NCI-H526 (cell line): ENCODE measurements at places on chromosomes 1 and 21.

GRCh38 chr1:223249854-223250631, 107.0 kb upstream of the TLR5 start:
- DNase-seq = no peak

- no peak for DNase-seq
Measured at GRCh38 chr1:22951796-22952195, 20.9 kb downstream of the LACTBL1 start.

- DNase-seq = no peak
Measured at GRCh38 chr1:184889902-184890301, 84.4 kb downstream of the NIBAN1 start.

DNA sequence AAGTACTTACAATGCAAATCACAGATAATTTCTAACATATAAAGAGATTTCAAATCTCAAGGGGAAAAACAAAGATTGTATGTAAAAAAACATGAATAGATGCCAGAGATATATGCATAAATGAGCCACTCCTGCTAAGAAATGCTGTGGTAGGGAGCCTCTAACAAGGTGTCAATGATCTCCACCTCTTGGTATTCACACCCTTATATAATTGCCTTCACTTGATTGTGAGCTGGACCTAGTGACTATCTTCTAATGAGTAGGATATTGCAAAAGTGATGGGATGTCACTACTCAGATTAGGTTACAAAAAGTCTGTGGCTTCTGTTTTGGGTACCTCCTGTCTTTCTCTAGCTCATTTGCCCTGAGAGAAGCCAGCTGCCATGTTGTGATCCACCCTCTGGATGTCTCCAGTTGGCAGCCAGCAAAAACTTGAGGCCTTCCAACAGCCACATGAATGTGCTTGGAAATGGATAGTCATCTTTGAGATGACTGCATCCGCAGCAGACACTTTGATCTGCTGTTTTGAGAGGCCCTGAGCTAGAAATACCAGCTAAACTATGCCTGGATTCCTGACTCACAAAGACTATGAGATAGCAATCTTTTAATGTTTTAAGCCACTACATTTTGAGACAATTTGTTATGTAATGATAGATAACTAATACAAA, 196.1 kb upstream of the FGGY start:
- no peak for DNase-seq

DNA sequence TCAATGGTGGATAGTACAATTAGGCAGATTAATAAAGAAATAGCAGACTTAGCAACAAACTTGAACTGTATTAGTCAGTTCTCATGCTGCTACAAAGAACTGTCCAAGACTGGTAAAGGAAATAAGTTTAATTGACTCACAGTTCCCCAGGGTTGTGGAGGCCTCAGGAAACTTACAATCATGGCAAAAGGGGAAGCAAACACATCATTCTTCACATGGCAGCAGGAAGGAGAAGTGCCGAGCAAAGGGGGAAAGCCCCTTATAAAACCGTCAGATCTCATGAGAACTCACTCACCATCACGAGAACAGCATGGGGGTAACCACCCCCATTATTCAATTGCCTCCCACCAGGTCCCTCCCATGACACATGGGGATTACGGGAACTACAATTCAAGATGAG, 27.1 kb upstream of the PDE4B start:
- DNase-seq = no peak

DNA sequence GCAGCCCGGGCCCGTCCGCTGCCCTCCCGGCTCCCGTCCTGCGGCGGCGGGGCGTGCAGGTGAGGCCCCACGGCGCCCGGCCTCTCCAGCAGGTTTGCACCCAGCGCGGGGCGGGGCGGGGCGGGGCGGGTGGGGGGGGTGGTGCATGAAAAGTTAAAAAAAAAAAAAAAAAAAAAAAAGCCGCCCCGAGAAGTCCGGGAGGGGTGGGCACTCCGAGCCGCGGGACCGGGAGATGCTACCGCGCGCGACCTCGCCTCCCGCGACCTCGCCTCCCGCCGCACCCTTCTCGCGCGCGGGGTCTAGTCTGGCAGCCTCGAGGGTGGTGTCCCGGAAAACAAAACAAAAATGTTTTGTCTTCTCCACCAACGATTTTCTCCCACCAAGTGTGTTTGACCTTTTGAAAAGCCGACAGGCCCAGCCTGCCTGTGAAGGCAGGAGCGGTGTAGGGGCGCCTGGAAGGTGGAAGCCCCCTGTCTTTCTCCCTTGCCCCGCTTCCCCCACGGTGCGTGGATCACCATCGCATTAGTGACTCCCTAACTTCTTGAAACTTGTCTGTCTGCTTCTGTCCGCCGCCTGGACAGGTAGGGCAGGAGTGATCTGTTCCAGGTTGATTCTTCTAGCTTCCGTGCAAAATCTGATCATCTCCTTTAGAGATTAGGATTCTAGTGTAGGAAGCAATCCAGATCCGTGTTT, 569 bp downstream of the RCAN3 start:
- DNase-seq = no peak

GRCh38 chr1:230067419-230067870, 407 bp downstream of the GALNT2 start:
- DNase-seq = no peak

DNA sequence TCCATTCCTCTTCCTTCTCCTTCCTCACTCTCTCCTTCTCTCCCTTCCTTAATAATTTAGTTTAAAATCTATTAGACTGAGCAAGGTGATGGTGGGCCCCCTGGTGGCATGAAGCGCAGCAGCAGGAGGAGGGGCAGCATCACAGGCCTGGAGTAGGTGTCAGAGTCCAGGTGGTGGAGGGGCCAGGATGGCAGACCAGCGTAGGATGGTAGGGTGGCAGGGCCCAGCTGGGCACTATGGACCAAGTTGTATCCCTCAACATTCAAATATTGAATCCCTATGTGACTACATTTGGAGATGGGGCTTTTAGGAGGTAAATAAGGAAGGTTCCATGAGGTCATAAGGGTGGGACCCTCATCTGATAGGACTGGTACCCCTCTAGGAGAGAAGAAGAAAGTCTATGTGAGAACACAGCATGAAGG, 61.0 kb downstream of the WDR4 start:
- no peak for DNase-seq

GRCh38 chr1:183137782-183138181, 48.3 kb upstream of the LAMC2 start:
- no peak for DNase-seq

DNA sequence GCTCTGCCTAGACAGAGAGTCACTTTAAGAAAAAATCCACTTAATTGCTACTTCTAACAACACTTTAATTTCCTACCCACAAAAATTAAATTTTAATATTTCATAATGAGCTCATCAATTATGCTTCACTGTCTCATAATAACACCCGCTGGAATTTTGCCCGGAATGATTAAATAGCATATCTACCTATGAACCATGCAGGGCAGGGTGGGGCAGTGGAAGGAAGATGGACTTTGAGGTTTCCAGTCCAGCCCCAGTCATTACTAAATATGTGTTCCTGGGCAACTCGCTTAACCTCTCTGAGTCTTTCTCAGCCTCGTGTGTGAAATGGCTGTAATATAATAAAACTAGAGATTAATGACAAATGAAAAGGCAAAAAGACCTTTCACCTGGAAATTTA, 32.8 kb upstream of the SLC45A1 start:
- DNase-seq = no peak

DNA sequence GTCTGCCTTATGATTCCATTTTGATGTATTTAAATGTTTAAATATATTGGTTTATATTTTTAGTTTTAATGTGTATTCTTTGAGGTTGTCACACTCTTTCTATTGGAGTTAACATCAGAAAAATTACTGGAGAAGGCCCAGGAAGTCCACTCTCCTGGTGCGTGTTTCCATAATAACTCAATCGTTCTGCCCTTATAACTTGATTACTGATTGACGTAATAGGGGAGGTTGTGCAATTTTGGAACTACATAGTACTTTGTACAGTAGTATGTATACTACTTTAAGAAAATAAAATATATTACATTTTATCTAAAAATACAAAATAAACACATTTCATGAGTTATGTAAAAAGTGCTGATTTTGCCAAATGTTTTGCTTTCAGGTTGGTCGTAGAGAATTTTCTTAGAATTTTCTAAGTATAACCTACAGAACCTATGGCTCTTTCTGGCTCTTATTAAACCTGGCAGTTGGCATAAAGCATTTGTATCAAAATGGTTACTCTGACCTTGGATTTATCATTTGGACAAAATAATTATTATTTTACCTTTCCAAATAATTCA, 5.7 kb downstream of the PLA2G4A start:
- no peak for DNase-seq

DNA sequence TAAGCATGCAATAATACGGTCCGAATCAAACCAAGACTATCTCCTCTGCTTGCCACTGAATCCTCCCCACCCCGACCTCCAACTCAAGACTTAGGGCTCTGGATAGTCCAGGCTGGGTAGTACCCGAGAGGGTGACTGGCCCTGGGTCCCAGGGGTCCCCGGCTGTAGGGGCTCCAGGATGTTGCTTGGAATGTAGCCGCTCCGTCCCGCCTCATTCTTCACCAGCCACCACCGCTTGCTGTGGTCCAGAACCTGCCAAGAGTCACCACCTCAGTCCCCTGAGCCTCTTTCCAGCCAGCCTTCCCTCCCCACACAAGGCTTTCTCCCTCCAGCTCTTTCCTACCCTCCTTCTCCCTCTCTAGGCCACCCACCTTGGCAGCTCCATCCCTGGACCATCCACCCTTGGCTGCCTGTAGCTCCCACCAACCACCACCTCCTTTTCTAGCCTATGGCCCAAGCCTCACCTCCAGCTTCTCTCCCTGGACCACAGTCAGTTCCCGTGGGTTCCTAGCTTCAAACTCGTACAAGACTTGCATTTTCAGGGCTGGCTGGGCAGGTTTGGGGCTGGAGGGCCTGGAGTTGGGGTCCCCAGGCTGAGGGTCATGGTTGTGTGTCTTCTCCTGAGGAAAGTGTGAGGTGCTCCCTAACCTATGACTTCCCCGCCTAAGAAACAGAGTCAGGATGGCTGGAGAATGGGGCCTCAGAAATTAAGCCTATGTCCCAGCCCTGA, 10.9 kb upstream of the GSTM3 start:
- no peak for DNase-seq

DNA sequence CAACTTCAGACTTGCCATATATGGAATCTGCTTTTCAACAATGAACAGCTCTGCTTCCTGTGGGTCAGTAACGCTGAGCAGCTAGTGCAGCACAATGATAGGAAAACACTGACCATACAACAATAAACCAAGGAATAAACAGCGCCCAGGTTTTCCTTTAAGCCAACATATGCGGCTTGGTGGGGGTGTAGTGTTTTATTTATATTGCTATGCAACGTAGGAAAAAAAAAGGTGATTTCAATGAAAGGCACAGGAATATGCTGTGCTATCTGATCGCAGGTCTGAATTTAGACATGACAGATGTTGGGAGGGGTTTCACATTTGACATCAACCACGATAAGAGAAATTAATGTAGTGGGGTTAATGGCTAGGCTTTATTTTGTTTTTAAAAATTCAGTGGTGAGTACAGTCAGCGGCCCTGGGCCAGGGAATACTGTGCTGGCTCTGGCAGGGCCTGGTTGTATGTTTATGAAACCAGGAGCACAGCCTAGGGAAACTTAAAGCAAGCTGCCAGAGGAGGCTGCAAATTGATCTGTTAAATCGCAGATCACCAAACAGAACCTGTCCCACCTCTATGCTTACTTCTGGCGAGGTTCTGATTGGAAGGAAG, 4.3 kb downstream of the TSPAN2 start:
- DNase-seq = no peak

DNA sequence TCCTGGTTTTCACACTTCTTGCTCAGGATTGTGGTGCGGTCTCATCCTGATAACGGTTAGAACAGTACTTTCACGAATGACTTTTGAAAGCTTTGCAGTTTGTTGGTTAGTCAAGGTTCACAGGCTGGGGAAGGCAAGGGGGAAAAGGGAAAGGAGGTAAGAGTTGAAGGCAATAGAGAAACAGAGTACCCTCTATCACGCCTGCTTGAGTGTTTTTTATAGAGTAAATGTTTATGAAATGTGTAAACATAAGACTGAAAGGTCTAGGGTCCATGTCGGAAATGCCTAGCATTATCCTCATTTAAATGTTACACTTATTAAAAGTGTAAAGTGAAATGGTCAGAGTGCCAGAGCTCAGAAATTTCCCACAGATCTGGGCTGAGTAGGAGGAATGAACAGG, 167.4 kb downstream of the URB2 start:
- no peak for DNase-seq

GRCh38 chr1:156488566-156489165, 11.9 kb downstream of the MEF2D start:
- peak; percentile 41 for DNase-seq

DNA sequence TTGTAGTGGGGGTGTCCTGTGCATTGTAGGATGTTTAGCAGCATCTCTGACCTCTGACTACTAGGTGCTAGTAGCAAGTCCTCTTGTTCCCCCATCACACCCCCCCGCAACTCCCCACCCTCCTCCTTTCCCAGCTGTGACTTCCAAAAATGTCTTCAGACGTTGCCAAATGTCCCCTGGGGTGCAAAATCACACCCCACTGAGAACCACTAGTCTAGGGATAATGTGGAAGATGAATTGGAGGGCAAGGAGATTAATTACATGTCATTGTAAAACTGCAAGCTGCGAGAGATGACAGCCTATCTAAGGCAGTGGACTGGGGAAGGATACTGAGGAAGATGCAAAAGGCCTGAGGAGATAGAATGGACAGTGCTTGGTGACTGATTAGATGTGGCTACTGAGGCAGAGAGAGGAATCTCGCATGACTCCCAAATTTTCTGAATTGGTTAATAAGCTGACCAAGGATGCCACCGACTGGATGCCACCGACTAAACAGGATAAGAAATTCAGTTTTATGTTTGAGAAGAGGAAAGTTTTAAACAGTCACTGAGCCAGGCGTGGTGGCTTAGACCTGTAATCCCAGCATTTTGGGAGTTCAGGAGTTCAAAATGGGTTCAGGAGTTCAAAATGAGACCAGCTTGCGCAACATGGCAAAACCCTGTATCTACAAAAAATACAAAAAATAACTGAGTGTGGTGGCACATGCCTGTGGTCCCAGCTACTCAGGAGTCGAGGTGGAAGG, 3.1 kb upstream of the JAK1 start:
- no peak for DNase-seq

GRCh38 chr1:93394514-93394913, 48.8 kb downstream of the DR1 start:
- DNase-seq = no peak

- no peak for DNase-seq
Measured at GRCh38 chr1:47906009-47906432, 91.2 kb downstream of the TRABD2B start.

- DNase-seq = no peak
Measured at GRCh38 chr1:18527921-18528320, 47.2 kb downstream of the KLHDC7A start.

GRCh38 chr1:38296047-38296446, 249.5 kb upstream of the POU3F1 start:
- no peak for DNase-seq

DNA sequence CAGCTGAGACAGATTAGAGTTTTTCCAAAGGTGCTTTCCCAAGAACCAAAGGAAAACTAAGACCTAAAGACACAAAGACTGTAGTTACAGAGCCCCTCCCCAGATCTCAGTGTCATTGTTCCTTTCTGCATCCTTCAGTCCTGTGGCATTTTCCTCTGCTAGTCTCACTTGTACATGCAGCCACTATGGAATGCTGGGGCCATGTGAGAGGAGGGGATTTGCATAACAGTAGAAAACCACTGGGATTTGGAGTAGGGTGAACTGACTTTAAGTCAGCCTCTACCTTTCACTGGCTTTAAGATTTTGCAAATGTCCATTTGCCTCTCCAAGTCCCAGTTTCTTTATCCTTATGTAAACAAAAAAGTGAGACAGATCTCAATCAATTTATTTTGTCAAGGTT, 119.4 kb upstream of the F3 start:
- DNase-seq = peak; percentile 60

GRCh38 chr1:26318338-26319064, 743 bp downstream of the CD52 start:
- DNase-seq = no peak

GRCh38 chr1:248406721-248407692, 4.2 kb downstream of the OR2T1 start:
- no peak for DNase-seq
